ENCODE measurements at places on chromosomes 3 and 15. TPM values are rescaled to one million over a fixed set of nuclear protein-coding genes. Genes with fewer than 3 reads are reported as not detected.
A peak's percentile ranks its signal among the peaks of the same experiment; 100 is the strongest.

KBTBD13 gene
- not detected for total RNA-seq

C3orf49 gene
- total RNA-seq, result not detected

DNA sequence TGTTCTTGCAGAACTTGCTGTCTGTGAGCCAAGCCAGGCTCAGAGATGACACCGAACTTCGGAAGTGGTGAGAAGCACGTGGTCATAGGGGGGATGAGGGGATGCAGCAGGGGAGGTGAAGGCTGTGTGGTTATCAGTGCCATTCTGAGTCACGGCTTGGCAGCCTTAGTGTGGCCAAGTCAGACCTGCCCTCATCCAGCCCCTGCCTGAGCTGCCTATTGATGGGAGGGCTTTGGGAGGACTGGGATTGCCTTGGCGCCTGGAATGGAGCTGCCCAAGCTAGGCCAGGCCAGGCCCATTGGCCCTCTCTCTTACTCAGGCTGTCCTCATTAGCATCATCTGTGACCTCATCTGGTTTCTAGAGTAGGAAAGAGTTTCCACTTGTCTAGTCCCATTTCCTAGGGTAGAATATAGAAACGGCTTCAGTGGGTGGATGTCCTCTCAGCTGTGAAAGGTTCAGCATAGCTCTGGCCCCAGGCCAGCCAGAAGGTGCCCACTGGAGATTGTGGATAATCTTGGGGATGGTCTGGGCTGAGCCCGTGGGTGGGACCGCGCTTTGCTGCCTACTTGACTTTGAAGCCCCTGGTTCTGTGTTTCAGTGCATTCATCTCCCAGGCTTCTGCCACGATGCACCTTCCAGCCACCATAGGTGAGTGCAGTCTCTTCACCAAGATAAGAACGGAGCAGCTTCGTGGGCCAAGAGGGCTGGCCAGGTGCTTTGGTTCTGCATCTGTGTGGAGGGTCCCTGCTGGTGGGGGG, 7.2 kb downstream of the FAH start:
- no peak for DNase-seq

- DNase-seq, result no peak
Observed at GRCh38 chr3:57943525-57944495, 64.4 kb upstream of the FLNB start.

- no peak for DNase-seq
Observed at GRCh38 chr15:96243701-96244100, 86.8 kb upstream of the NR2F2 start.

NTRK3 gene
- total RNA-seq, result 0.41 TPM

DNA sequence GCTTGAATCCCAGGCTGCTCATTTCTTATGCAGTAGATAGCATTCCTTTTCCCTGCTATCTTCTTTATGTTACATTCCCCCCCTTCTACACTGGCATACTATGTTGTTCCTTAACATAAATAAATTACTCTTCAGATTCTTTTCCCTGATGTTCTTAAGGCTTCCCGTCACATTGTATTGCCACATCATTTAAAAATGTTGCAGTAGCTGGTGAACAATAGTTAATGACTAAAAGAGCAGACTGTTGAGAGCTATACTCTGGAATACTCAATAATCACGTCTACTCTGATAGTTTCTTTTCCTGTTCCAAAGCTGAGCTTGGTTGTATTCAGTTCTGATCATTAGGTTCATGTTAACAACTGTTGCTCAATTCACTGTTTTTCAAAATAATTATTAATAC, 219.9 kb downstream of the CHST2 start:
- no peak for DNase-seq

GRCh38 chr15:42705336-42705735, 31.6 kb downstream of the CDAN1 start:
- DNase-seq, result no peak

CACNA2D3 gene
- total RNA-seq, result not detected

GRCh38 chr3:52891615-52892081, 5.7 kb downstream of the STIMATE start:
- no peak for DNase-seq

GRCh38 chr15:41828807-41829141, 882 bp downstream of the JMJD7 start:
- DNase-seq, result no peak

DNA sequence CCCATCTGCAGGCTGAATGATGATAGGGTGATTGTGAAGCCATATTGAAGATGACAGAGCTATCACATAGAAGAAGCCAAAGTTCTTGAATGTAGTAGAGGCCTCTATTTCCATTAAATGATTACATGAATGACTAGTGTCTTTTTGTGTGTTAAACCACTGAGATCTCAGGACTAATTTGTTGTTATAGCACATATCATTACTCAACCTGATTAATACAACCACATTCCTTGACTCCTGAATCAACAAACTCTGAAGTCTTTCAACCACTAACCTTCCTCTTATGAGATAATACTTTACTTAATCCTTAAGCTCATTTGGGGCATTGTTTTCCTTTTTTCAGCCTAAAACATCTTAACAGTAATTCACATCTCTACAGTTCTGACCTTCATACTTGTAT, 564.5 kb upstream of the ADAMTS9 start:
- DNase-seq, result no peak

FBXL22 gene
- 0.10 TPM for total RNA-seq

- no peak for DNase-seq
Observed at GRCh38 chr3:1235526-1236120, 142.8 kb downstream of the CNTN6 start.

DNA sequence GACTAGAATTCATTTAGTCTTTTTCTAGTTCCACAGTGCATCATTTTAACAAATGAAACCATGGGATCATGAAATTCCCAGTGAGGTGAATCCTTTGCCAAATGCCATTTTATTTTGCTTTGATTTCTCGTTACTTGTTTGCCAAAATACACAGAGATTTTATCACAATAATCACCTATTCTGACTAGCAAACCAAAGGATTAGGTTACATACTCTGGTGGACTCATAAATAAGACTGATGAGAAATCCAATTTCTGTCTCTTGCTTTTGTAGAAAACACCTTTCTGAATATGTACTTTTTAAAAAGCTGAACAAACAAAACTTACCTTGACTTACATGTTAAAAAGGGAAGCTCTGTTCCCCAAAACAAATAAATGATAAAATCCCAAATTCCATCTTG, 12.2 kb downstream of the ERC2 start:
- DNase-seq, result no peak

- DNase-seq, result no peak
Observed at GRCh38 chr3:98692787-98693473, 70.2 kb upstream of the ST3GAL6 start.

- DNase-seq, result no peak
Observed at GRCh38 chr3:62361261-62361660, 12.1 kb downstream of the FEZF2 start.

PYGO1 gene
- 4.7 TPM for total RNA-seq

CFAP92 gene
- total RNA-seq, result 1.0 TPM

DNA sequence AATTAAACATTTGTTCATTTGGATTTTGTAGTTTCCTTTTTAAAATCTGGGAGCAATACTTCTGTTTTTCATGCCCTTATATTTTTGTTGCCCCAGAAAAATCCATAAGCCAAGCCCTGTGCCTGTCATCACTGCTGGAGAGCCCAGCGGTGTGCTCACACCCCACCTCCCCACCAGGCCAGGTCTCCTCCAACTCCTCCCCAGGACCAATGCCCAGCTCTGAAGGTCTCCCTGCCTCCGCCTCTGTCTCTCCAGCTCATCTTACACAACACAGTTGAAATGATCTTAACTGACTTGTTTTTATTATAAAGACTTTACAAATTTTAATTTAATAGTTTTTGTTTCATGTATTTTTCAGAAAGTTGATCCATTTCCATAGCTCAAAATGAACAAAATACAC, 66.4 kb downstream of the RHCG start:
- no peak for DNase-seq

MCF2L2 gene
- 3.1 TPM for total RNA-seq

- DNase-seq, result no peak
Observed at GRCh38 chr3:54046641-54047214, 75.6 kb upstream of the CACNA2D3 start.

- no peak for DNase-seq
Observed at GRCh38 chr3:101248736-101249135, 71.6 kb downstream of the IMPG2 start.

- peak; percentile 12 for DNase-seq
Observed at GRCh38 chr3:187669675-187670504, at the start of gene SST. Gene SST, minus strand, starts transcription at chr3:187670394. Its CDS starts 103 bp downstream, at chr3:187670291.

DNA sequence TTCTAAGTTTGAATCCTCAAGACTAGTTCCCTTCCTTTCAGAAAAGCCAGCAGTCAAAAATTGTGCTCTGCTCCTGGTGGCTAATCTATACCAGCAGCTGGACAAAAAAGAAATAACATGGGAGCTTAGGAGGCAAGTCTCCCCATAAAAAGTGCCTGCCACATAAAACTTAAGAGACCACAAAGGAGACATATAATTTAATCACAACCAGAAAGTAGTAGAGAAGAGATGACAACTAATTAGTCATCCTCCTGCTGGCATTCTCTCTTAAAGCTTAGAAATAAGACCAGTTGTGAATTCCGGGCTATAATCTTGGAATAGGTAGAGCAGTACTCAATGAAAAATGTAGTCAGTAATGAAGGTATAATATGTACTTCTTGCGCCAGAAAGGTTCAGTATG, 20.2 kb upstream of the IMPG2 start:
- DNase-seq, result no peak

DNA sequence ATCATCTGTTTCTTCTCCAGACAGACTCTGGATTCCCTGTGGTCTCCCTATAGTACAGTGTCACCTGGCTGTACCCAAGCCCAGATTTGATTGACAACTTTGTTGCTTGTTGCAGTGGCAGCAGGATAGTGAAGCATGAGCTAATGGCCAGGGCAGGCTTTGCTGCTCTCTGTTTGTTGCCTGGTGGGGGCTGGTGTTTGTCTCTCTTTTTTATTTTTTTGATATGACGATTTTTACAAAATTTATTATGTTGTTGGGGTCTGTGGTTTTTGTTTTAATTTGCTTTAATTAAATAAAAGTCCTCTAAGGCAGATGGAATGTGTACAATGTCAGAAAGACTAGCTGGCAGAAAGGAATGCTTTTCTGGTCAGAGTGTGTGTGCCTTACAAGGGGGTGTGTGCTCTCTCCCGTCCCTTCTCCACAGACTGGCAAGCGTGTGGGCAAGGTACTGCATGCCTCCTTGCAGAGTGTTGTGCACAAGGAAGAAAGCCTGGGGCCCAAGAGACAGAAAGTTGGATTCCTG, 15.2 kb upstream of the CLEC3B start:
- DNase-seq, result no peak

DNA sequence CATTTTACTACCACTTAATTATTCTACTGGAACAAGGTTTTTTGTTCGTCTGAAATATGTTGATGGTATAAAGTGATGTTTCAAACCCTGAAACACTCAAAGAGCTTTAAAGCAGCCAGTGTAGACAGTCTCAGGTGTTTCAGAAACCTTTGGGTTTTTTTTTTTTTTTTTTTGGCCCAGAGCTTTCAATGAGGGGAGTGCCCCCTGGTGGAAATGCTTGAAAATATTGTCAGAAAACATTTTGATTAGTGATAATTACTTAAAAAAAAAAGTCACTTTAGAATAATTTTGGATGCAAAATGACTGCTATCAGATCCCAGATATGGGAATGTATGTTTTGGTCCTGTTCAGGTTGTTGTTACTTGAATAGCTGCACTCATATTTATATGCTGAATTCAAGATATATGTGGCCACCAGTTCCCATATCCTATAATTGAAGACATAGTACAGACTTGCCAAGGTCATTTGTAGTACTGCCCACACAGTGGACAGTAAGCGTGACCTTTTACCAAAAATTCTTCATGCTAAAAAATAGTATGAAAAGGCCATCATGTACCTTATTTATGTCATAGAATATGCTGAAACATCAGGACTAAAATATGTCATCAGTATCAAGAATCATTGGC, 35.9 kb downstream of the SATB1 start:
- DNase-seq, result no peak

IGF2BP2 gene
- total RNA-seq, result 71.5 TPM

GRCh38 chr3:81485444-81485865, 276.0 kb downstream of the GBE1 start:
- peak; percentile 47 for DNase-seq

GRCh38 chr3:7436542-7436941, 575.6 kb downstream of the GRM7 start:
- DNase-seq, result no peak

DNA sequence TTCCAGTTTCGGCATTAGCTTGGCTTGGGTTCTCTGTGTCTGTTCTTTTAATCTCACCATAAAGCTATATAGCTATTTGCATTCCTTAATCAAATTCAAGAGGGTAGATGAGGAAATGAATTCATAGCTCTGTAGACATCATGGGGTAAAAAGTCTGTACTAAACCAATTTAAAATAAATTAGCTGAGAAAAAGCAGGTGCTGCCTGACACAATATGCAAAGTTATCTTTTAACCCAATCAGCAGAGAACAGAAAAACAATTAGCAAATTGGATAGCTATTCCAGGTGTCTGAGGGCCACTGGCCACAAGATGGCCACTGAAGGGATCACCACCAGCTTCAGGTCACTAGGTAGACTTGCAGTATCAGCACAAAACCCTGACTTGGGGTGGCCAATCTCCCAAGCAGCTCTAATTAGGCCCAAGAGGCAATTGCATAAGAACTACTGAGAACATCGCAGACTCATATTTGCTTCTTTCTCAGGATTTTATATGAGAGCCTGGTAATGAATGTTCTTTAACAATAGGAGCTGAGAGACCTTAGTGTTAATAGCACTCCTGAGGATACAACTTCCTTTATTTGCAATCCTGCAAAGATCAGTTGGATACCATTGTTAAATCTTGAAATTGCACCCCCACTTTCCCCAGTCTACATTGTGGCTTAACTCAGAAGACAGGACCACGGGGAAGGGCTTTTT, 494.3 kb downstream of the PDCD6IP start:
- no peak for DNase-seq

SERINC4 gene
- not detected for total RNA-seq

GPR27 gene
- 0.19 TPM for total RNA-seq

GXYLT2 gene
- 4.8 TPM for total RNA-seq

GRCh38 chr3:56864090-56864489, 62.3 kb upstream of the ARHGEF3 start:
- DNase-seq, result no peak

GRCh38 chr15:92693691-92694331, 38.2 kb upstream of the FAM174B start:
- DNase-seq, result no peak

- DNase-seq, result no peak
Observed at GRCh38 chr15:75661100-75661755, 13.5 kb downstream of the SNX33 start.

DNA sequence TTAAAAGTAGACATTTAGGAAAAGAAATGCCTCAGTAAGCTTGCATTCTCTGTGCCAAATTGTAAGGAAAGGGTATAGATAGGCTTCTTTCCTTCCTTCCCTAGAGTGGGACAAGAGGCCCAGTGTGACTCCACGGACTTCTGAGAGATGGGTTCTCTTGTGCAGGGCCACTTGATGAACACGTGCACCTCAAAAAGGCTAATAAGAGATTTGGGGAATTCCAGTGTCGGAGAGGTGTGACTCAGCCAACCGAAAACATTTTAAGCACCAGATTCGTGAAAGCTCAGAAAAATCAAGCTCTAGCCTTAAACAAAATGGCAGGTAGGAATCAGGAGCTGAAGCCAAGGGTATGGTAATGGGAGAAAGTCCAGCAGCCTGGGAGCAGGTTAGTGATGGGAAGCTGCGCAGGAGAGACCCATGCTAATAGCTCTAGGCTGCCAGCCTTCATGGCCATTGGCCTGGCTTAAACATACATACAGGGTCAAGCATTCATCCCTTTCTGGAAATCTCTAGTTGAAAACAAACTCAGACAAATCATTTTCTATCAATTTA, 56.2 kb downstream of the SV2B start:
- no peak for DNase-seq
